Pancreas (tissue), 10 donors: ENCODE measurements at places on chromosomes 13 and 19.

DNA sequence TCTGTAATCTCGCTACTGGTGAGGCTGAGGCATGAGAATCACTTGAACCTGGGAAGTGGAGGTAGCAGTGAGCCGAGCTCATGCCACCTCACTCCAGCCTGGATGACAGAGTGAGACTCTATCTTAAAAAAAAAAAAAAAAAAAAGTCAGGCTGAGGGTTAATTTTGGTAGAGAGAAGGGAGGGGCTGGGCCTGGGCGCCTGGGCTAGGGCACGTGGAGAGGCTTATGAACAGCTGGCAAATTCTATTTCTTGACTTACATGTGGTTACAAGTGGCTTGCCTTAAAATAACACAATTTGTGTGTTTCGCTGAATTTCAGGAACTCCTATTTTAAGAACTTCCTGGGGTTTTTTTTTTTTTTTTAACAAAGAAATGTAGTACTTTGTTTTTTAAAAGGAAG lies 47.6 kb upstream of the MAP3K10 start:
- no peak for DNase-seq

DNA sequence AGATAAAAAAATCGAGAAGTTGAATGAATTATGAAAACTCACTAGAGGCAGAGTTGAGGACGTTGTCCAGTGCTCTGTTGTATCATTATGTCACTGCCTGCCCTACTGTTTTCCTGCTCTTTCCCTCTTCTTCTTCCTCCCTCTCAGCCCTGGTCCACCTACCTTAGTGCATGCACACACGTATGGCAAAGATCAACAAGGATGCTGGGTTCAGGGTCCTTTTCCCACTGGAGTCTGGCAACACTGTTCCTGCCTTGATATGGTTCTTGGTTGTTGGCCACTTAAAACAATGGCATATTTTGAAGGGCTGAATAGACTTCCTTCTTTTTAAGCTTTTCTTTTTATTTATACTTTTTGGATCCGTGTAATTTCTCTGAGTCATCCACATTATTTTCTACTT lies 74.5 kb downstream of the LRCH1 start:
- no peak for DNase-seq

- DNase-seq = no peak
These were observed 28.5 kb downstream of the MEIS3 start for GRCh38 chr19:47390533-47391488.

- no peak for DNase-seq
These were observed 2625.6 kb upstream of the PCDH20 start for GRCh38 chr13:64041296-64041695.

- DNase-seq = no peak
These were observed 331.8 kb upstream of the KLF12 start for GRCh38 chr13:74466020-74466419.

GRCh38 chr19:51450730-51451307 lies 7.4 kb downstream of the SIGLEC8 start:
- DNase-seq = no peak

GRCh38 chr19:35436477-35437405 lies 11.3 kb upstream of the FFAR2 start:
- DNase-seq = peak; percentile 46

DNA sequence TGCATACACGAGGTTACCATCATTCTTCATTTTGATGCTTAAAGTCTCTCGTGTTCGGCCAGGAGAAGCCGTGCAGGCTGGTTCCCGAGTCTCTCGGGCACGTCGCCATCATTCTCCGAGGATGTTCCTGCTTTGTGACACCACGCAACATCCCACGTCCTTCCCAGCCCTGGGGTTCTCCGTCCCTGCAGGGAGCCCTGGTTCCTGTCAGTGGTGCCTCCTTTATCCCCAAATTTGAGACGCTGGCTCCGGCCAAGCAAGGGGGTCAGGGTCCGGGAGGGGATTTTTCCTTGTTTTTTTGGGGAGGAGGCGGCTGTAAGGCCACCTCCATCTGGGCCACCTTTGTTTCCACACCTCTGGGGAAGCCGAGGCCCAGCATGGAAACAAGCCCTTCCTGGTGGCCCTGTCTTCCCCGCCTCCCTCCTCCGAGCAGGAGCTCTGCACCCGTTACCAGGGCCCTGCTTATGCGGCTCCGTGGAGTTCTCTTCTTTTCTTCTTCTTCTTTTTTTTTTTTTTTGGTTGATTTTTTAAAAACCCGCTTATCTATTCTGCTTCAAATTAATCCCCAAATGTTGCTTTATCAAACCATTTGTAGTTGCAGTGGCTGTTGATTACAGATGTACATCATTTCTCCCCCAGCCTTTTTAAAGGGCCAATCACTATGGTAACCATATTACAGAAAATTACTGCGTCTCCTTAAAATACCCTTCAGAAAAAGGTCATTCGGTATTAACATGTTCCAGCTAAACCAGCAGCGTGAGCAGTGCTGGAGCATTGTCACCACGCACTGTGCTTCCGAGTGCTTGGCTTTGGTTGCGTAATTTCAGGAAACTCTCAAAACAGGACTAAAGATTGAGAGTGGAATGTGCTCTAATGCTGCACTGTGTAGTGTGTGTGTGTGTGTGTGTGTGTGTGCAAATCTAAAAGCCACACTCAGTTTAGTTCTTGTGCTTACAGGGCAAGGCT lies 50.4 kb downstream of the TEX29 start:
- no peak for DNase-seq

- DNase-seq = no peak
These were observed 25.5 kb upstream of the FXYD3 start for GRCh38 chr19:35090160-35090505.

- no peak for DNase-seq
These were observed 219.9 kb upstream of the IRS2 start for GRCh38 chr13:110006304-110006703.

DNA sequence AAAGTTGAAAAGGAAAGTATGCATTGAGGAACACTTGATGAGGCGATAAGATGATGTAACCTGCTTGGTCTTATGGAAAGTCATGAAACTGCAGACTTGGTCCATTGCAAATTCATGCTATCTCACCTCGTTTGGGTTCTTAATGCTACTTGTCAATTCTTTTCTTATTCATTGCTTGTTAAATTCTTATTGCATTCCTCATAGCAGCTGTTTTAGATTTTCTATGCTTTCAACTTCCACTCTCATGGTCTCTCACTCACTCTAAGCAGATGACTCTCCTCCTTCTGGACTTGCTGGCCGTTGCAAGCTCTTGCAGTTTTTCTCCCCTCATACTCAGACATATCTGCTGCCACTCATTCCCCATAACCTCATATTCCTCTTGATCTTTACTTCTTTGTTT lies 67.8 kb upstream of the CSNK1A1L start:
- no peak for DNase-seq

- no peak for DNase-seq
These were observed 15.9 kb upstream of the RANBP3 start for GRCh38 chr19:5993648-5994358.

GRCh38 chr13:59447846-59448620 lies 715.7 kb downstream of the DIAPH3 start:
- no peak for DNase-seq

GRCh38 chr13:21058361-21058760 lies 3.0 kb downstream of the LATS2 start:
- no peak for DNase-seq

GRCh38 chr13:100063333-100063732 lies 25.6 kb upstream of the PCCA start:
- DNase-seq = no peak

DNA sequence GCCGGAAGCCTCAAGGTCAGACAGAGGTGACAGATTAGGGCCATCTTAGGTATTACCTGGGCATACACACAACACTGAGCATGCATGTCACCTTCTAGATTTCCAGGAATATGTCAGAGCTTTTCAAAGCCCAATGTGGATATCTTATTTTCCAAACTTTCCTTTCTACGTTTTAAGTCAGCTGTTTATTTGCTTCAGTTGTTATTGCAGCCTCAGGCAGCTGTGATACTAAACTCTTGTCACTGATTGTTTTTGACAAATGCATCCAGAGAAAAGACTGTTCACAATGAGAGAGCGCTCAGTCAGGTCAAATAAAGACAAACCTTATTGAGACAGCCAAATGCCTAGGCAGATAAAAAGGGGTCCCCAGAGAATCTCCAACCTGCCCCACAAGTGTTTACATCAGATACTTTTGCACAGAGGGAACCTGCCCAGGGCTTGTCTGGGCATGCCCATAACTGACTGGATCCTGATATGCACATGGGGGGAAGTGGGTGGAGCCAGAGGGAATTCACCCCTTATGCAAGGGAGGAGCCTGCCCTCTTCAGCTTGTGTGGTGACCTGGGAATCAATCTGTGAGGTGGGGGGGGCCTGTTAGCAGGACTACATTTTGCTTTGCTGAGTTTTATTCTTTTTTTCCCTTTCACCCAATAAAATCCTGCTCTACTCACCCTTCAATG lies 28.5 kb downstream of the MED4 start:
- no peak for DNase-seq

GRCh38 chr13:66506051-66506777 lies 723.9 kb downstream of the PCDH9 start:
- no peak for DNase-seq

- no peak for DNase-seq
These were observed 302.4 kb downstream of the PCDH20 start for GRCh38 chr13:61113140-61113658.

DNA sequence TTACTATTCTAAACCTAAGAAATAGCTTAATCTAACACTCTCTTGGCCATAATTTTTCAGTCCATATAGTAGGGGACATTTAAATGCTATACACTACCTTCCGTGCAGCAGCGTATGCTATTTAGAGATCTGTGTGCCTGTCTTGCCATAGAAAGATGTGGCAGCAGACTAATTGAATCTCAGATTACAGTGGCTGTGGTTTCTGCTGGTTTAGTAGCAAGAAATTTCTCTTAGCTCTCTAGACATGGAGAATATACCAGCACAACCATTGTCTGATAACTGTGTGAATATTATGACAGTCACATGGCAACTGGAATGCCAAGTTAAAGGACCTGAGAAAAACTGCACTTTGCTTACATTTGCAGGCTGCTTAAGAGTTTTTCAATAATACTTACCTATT lies 672.4 kb upstream of the MIR17HG start:
- DNase-seq = no peak

DNA sequence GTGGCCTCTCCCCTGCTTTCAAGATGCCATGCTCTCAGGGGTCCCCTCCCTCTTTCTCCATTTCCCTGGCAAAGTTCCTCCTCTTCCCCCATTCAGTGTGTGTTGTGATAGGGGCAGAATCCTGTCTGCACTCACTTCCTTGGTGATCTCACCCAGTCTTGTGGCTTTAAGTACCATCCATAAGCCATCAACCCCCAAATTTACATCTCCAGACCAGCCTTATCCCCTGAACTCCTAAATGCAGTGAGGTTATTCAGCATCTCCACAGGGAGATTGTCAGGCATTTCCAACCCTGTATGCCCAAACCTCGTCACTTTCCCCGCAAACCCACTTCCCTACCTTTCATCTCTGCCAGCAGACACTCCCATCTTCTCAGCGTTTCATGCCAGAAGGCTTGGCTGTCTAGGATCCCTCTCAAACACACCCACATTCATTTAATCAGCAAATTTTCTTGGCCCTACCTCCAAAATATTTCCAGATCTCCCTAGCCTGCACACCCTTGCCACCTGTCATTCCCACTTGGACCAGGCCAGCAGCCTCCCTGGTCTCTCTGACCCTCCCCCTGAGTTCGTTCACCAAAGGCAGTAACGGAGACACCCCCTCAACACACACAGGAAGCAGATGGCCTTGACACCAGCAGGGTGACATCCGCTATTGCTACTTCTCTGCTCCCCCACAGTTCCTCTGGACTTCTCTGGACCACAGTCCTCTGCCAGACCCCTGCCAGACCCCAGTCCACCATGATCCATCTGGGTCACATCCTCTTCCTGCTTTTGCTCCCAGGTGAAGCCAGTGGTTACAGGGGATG lies at the start of gene HCST:
TSS of gene HCST (plus strand) at position 676 of the 808 bp plus-strand sequence. CDS start at position 741, 65 bp downstream.
- no peak for DNase-seq

GRCh38 chr19:11361037-11361770 lies 6.0 kb downstream of the PLPPR2 start:
- peak; percentile 84 for DNase-seq

GRCh38 chr13:111202156-111202621 lies 87.1 kb downstream of the ARHGEF7 start:
- DNase-seq = no peak

- no peak for DNase-seq
These were observed 364.0 kb downstream of the KCTD12 start for GRCh38 chr13:76522083-76522755.

DNA sequence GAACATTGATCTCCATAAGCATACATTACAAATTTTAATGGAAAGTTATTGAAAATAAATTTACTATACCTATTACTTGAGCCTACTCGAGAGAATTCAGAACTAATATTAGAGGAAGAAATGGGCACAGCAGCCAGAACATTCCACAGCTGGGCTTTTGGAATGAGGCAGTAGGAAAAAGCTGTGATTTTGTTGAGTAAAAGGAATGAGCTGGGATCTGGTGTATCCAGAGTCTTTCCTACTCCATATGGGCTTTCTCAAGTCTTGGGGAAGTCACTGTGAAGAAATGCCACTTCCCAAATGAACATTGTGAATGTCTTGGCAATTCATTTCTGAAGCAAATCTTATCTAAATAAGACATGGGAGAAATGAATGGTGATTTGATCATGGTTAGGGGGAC lies 93.1 kb downstream of the CYSLTR2 start:
- DNase-seq = no peak

- no peak for DNase-seq
These were observed 614 bp downstream of the FXYD3 start for GRCh38 chr19:35116072-35116801.

DNA sequence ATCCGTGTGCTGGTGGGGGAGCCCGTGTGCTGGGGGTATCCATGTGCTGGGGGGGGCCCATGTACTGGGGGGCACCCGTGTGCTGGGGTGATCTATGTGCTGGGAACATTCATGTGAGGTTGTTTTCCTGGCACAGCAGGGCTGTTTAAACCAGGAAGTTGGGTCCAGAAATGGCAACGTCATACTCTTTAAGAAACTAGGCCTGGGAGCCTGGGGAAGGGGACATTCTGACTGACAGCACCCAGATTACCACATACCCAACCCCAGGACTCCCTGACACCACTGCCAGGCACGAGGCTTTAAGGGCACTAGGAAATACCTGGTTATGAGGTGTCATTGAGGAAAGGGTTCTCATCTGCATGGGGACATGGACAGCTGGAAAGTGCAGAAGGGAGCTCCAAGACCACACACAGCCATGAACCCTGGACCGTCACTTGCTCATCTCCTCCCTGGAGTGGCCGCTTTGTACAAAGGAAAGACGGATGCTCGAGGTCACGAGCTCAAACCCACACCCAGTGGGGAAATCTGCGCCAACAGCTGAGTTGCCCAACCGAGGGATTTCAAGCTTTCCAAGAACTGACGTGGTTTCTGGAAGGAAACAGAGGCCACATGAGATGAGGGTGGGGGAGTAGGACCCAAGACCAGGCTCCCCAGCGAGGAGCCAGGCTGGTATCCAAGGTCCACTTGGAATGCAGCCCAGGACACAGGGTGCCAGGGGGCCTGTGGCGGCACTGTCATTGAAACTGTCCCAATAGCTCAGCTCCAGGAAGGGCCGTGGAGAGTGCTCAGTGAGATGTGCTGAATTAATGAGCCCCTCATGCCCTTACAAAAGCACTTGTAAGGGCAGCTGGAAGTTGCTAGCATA lies 40.9 kb downstream of the RAB20 start:
- DNase-seq = peak; percentile 41

- DNase-seq = no peak
These were observed 43.3 kb downstream of the SPATA13 start for GRCh38 chr13:24203811-24204210.

- DNase-seq = no peak
These were observed 45.1 kb downstream of the ALOX5AP start for GRCh38 chr13:30780338-30780981.
